ENCODE measurements at places on chromosomes 7 and 10.

GRCh38 chr10:109773288-109774120, 149.8 kb downstream of the XPNPEP1 start:
- peak; percentile 51 for DNase-seq

DNA sequence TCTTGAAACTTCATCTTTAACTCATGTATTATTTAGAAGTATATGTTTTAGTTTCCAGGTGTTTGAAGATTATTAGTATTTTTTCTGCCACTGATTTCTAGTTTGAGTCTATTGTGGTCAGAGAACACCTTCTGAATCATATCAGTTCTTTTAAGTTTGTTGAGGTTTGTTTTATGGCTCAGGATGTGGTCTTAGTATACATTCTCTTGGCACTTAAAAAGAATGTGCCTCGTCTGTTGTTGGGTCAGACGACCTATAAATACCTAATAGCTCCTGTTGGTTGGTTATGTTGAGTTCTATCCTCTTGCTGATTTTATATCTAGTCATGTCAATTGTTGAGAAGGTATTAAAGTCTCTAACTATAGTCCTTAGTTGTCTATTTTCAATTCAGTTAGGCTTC, 15.9 kb downstream of the TDRD1 start:
- peak; percentile 32 for DNase-seq

DNA sequence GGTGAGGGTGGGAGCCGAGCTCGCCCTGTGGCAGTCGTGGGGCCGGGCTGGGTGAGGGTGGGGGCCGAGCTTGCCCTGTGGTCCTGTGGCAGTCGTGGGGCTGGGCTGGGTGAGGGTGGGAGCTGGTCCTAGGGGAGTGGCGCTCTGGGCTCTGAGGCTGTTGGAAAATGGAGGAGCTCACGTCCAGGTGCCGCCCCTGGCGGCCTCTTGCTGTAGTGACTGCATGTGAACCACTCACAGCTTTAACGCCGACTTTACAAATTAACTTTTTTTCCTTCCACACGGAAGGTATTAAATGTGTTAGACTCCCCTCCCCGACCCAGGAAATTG, 312.6 kb downstream of the WDR37 start:
- DNase-seq: peak; percentile 56

DNA sequence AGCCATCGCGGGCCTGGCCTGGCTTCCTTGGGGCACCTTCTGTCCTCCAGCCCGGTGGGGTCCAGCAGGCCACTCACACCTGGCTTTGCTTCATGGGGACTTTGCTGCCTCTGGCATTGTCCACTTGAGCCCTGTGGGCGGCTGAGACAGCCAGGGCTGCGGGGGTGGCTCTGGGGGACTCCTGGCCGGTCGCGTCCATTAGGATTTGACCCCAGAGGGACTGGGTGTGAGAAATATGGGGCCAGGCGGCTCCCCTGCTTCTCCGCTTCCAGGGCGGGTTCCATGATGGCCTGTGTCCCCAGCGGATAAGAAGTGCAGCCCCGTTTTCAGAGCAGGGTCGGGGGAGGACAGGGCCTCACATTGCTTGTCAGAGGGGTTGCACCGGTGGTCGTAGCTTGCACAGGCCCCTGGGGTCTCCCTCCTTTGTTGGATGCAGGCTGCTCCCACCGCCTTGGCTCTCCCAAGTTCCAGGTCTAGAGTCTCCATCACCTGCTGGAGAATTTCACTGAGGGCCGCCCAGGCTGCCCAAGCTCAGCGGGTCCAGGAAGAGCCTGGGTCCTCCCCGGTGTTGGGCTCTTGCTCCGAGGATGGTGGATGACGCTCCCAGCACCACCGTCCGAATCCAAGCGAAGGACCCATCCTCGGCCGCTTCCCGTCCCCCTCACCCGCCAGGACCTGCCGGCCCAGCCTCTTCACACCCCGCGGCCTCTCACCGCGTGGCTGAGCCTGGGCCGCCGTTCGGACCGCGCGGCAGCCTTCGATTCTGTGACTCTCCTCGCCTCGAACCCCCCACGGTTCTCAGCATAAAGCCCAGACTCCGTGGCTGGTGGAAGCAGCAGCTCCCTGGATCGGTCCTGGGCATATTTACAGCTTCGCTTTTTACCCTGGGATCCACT, 140.1 kb downstream of the DYNC2I1 start:
- DNase-seq: no peak

DNA sequence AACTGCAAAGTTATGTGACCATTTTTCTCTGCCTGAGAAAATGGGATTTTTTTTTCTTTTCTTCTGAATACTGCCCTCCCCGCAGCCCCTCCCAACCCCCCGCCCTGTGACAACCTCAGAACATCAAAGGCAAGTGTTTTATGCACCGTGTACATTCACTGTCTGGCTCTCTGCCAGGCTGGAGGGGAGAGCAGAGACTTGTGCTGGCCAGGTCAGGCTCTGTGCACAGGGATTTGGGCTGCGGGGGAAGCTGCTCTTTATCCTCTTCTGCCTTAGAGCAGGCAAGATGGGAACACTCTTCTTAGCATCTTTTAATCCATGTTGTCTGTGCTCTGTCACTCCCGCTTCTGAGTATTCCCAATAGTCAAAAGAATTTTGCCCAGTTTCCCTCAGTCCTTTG, 195.1 kb downstream of the CCSER2 start:
- peak; percentile 32 for DNase-seq

- DNase-seq: no peak
Measured at GRCh38 chr10:24866604-24867583, 85.5 kb downstream of the PRTFDC1 start.

- peak; percentile 93 for DNase-seq
Measured at GRCh38 chr7:151008511-151009323, 15.6 kb downstream of the ATG9B start.

GRCh38 chr10:97618733-97619132, 14.6 kb downstream of the MORN4 start:
- no peak for DNase-seq

DNA sequence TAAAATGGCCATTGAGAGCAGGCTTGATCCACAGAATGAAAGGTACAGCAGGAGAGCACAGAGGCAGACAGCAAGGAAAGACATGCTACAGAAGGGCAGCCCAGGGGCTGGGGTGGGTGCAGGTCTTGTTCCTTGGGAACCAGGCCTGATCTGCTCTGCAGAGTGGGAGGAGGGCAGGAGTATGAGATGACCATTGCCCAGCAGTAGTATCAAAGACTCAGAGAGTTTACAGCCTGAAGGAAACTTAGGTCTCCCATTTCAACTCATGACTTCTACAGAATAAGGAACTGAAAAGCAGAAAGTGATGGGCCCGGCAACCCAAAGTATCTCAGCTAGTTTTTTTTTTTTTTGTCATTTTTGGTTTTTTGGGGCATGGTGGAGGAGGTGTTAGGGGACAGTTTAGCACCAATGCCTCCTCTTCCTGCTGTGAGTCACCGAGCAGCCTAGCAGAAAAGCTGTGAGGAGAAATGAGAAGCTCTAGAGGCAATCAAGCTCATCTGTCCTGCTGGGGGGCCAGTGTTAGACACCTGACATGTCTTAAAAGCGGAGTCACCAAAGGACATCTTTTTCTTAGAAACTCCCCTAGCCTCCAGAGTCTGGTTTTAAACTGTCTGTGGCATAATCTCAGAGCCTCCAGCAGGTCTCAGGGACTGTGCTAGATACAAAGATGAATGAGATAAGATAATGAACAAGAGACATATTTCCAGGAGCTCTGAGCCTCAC, 34.3 kb upstream of the HERPUD2 start:
- DNase-seq: no peak

DNA sequence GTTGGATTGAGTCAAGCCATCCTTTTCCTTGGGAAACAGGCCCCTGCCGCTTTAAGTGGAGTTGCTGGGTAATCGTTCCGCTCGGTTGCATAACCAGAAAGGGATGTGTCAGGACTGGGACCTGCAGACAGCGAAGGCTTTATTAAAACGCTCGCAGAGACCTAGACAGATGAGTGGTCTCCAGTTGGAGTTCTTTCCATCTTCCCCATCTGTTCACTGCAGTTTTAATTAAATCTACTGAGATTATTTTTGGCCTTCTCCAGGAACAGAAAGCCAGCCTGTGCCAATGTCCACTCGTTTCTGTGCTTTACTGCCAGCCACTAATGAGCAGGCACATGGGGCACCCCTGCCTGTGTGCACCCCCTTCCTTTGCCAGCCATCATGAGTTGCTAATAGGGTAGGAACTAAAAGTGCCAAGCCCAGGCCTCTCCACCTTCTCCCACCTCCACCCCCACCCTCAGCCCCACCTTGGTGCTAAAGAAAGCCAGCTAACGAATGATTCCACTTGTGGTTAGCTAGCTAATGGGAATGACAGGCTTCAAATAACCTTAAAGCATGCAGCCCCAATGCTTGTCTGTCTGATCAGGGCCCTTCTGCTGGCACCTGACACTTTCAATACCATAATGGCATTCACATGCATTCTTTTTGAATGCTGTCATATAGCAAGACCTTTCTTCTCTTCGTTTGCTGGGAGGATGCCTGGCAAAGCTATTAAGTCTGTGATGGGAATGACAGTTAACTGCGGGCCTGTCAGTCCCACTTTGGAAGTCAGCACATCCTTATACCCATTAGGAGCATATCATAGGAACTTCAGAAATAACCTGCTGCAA, 556.8 kb upstream of the GALNT17 start:
- DNase-seq: no peak

- no peak for DNase-seq
Measured at GRCh38 chr10:13815756-13816155, 229.0 kb downstream of the PRPF18 start.

GRCh38 chr10:6353526-6353925, 150.8 kb downstream of the PFKFB3 start:
- peak; percentile 5 for DNase-seq

GRCh38 chr7:39645482-39646407, 22.4 kb downstream of the RALA start:
- no peak for DNase-seq

DNA sequence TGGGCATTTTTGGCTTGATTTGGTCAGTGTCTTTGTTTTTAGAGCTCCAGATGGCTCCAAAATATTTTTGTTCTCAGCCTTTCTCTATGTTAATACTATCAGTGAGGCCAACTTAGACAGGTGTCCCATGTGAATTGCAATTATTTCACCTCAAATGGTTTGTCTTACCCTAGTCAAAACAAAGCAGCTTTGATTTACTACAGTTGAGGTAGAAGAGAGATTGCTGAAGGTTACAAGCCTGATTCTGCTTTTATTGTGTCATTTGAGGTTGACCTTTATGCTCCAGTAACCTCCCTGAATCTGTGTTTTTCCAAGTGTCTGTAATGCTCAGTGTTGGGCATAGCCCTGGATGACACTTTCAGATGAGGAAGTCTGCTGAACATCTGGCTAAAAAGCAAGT, 882.9 kb downstream of the NRG3 start:
- DNase-seq: no peak

- no peak for DNase-seq
Measured at GRCh38 chr10:7258948-7259523, 151.8 kb downstream of the SFMBT2 start.

DNA sequence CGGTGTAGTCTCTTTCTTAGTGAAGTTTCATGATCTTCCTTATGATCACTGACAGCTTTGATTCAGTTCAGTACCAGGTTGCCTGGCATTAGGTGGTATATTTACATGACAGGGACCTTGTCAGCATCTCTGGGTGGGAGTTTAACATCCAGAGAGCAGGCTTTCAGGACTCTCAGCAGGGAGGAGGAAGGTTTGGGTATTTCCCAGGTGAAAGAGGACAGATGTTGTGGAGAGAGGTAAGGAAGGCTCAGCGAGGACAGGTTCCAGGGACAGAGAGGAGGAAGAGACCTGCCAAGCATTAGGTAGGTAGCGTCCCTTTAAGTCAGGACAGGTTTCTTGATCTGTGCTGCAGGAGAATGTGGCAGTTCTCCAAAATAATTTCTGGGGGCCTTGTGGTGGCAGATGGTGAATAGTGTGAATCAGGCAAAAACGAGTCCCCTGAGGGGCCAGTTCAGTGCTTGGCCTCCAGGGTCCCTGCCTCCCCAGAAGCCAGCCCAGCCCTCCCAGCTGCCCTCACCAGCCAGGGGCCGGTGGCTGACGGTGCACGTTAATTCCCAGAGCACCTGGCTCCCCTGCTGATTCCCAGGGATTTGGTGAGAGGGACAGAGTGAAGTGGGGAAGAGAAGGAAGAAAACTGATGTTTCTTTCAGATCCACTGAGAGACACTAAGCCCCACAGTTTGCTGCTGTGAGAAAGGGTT, 82.0 kb downstream of the VWC2 start:
- no peak for DNase-seq

- DNase-seq: no peak
Measured at GRCh38 chr7:50667338-50667737, 102.1 kb upstream of the DDC start.

- no peak for DNase-seq
Measured at GRCh38 chr7:68074242-68074641, 1077.6 kb downstream of the TYW1 start.

DNA sequence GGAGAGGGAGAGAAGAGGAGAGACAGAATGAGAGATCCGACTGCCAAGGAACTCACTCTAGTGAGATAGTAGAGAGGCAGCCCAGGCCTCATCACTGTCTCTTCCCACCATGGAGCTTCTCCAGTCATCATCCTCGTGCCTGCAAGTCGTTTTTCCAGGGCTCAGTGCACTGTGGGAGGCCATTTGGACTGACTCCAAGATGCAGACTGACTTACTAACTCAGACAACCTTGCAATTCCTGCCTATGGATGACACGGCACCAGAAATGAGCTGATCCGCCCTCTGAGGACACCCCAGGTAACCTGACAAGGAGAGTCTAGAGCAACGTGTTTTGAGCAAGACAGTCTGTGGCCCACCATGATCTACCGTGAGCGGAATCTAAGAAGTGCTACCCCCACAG, 154.9 kb downstream of the GLI3 start:
- no peak for DNase-seq

DNA sequence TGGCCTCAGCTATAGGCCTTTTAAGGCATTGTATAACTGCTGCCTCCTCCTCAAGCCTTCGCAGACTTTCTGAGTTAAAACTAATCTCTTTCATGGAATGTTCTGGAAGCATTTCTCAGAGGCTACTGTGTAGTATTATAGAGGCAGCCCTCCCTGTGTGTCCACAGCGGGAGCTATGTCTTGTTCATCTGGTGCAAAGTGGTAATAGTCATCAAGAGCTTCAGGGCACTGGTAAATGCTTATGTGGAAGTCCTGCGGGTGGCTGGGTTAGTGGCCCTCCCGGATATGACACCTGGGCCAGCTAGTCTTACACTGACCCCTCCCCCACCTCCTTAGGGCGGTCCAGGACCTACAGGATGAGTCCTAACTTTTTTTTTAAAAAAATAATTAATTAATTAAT, 2.2 kb upstream of the ABHD11 start:
- peak; percentile 70 for DNase-seq

GRCh38 chr10:120715171-120715570, 136.0 kb upstream of the WDR11 start:
- DNase-seq: no peak

DNA sequence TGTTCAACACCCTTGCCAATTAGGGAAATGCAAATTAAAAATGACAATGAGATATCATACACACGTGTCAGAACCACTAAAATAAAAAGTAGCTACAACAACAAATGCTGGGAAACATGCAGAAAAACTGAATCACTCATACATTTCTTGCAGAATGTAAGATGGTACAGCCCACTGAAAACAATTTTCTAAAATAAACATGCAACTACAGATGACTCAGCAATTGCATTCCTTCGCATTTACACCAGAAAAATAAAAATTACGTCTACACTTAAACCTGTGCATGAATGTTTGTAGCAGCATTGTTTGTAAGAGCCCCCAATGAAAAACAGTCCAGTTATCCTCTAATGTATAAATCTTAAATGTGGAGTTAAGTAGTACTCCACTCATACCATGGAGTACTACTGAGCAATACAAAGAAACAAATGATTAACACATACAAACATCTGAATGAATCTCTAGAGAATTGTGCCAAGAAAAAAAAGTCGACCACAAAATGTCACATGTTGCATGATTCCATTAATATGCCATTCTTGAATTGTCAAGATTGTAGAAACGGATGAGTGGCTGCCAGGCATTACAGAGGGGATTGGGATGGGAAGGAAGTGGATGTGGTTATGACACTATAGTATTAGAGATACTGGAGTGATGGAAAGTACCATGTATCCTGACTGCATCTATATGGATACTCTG, 134.6 kb upstream of the NPSR1 start:
- no peak for DNase-seq
